ENCODE measurements at places on chromosomes 3 and 15. TPM values are rescaled to one million over a fixed set of nuclear protein-coding genes. Genes with fewer than 3 reads are reported as not detected.

The SEMA3F gene
- 0.27 TPM for total RNA-seq

The FAM227B gene
- 9.2 TPM for total RNA-seq

DNA sequence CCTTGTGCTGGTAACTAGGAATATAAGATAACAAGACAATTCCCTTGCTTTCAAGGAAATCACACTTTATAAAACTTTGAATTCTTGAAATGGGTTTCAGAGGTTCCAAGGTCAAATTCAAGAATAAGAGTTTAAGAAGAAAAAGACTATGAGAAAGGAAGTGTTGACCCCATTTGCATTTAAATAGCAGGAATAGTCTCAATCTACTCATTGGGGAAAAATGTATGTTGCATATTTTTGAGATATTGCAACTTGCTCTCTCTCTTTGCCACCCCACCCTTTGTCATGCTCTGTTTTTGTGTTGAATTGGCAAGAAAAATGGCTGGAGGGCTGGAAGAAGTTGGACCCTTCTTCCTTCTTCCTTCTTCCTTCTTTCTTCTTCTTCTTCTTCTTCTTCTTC, 699.2 kb downstream of the TUSC7 start:
- H3K4me3 ChIP-seq = no peak overlapping the region
- no peaks in the 10 kb centered on the region for H3K4me1 ChIP-seq
- no peaks in the 10 kb centered on the region for H3K27me3 ChIP-seq

- no peaks in the 10 kb centered on the region for H3K4me1 ChIP-seq
- H3K27me3 ChIP-seq = no peaks in the 10 kb centered on the region
- no peak overlapping the region for H3K4me3 ChIP-seq
- DNase-seq = no peak
These were observed 47.7 kb downstream of the TNIK start for GRCh38 chr3:171412473-171412872.

- peaks cover 5% of the 10 kb centered on the region for H3K4me1 ChIP-seq
- no peak for DNase-seq
- no peak overlapping the region for H3K4me3 ChIP-seq
- H3K27ac ChIP-seq = no peak overlapping the region
- no peaks in the 10 kb centered on the region for H3K27me3 ChIP-seq
These were observed 26.8 kb downstream of the NFKBIZ start for GRCh38 chr3:101876142-101876541.

- H3K4me3 ChIP-seq = no peak overlapping the region
- H3K4me1 ChIP-seq = peaks cover 16% of the 10 kb centered on the region
- peaks cover 33% of the 10 kb centered on the region for H3K36me3 ChIP-seq
- no peak overlapping the region for H3K27ac ChIP-seq
These were observed 33.3 kb downstream of the LEO1 start for GRCh38 chr15:51938286-51938685.

GRCh38 chr3:4512895-4513616, 19.9 kb downstream of the ITPR1 start:
- no peak for DNase-seq
- H3K4me1 ChIP-seq = peaks cover 76% of the 10 kb centered on the region
- no peak overlapping the region for H3K4me3 ChIP-seq
- peak overlapping the region; percentile 58 for H3K27ac ChIP-seq
- peaks cover 28% of the 10 kb centered on the region for H3K36me3 ChIP-seq

DNA sequence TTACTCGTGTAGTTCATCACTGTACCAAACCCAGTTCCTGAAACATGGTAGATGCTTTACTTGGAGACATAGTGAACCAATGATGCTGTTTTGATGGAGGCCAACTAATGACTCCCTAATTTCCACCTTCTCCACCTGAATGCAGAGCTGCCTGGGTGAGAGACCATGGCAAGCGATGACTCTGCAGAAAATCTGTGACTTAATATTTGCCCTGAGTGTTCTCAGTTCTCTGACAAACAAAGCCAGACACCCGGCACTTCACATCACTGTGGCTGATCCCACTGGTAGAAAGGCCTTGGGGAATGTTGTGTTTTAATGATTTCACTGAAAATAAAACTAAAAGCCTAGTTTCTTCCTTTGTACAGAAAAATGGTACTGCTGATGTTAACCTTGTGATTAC, 39.5 kb upstream of the UBE3A start:
- no peak overlapping the region for H3K27ac ChIP-seq
- H3K4me1 ChIP-seq = no peaks in the 10 kb centered on the region
- no peak overlapping the region for H3K4me3 ChIP-seq
- no peak for DNase-seq
- no peaks in the 10 kb centered on the region for H3K27me3 ChIP-seq

GRCh38 chr15:93897377-93897776, 334.0 kb upstream of the MCTP2 start:
- no peaks in the 10 kb centered on the region for H3K27me3 ChIP-seq
- no peaks in the 10 kb centered on the region for H3K4me1 ChIP-seq
- no peak overlapping the region for H3K4me3 ChIP-seq
- no peak overlapping the region for H3K27ac ChIP-seq

GRCh38 chr15:25805031-25805430, 58.1 kb downstream of the ATP10A start:
- no peaks in the 10 kb centered on the region for H3K27me3 ChIP-seq
- H3K27ac ChIP-seq = no peak overlapping the region
- no peaks in the 10 kb centered on the region for H3K36me3 ChIP-seq
- no peak for DNase-seq
- H3K4me3 ChIP-seq = no peak overlapping the region

DNA sequence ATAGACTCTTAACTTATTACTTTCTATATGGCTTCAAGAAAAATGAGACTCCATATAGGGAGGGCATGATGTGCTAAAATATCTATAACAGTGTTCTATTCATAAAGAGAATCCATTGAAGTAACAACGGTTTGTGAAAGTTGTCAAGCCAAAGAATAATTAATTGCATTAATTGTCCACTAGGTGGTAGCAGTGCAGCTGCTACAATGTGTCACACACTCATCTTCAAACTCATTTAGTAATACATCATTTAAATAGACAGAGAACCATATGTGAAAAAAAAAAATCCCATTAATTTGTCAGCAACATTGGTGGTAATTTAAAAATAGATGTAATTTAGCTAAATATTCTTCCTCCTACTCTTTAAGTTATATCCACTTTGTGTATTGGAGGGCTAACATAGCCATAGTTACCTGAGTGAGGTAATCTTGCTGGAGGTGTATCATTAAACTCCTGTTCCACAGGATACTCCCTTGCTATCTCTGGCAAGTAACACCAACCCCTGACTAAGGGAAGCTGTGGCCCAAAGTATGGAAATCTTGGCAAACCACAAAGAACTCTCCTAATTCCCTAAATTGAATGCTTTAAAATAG, 3.7 kb upstream of the CPA3 start:
- H3K27me3 ChIP-seq = peaks cover 4% of the 10 kb centered on the region
- no peaks in the 10 kb centered on the region for H3K36me3 ChIP-seq
- peak; percentile 37 for DNase-seq
- no peak overlapping the region for H3K4me3 ChIP-seq
